ENCODE measurements at places on chromosomes 6 and 20. TPM values are rescaled to one million over a fixed set of nuclear protein-coding genes. Genes with fewer than 3 reads are reported as not detected.

Gene FAM217A
- not detected for total RNA-seq

Gene SLC44A4
- 1.5 TPM for total RNA-seq

Gene POU3F2
- not detected for total RNA-seq

Gene UST
- total RNA-seq = 21.5 TPM

DNA sequence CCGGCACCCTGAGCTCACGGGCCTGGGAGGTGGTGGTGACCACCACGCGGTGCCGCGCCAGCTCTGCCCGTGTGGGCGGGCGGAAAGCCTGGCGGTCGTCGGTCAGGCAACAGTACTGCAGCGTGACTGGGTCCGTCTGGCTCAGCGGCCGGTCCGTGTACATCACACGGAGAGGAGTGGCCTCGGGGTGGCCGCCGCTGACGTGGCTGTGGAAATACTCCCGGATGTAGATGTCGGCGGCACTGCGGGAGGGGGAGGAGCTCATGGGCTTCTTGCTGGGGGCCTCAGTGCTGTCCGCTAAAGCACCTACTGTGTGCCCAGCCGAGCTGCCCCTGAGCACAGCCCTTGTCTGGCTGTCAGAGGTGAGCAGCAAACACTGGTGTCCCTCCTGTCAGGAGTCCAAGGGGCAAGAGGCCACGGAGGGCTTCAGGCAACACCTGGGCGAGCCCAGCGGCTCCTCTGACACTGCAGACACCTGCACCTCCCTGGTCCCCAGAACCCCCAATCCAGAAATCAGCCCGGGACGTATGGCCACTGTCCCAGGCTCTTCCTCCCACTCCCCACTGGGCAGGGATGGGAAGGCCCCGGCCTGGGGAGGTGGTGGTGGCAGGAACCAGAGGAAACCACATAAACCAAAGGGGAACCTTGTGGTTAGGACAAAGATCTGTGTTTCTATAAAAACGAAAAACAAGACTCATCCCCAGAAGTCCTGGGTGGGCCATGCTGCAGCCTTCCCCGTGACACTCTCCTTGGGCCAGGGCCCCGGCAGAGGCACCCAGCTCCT lies 6.5 kb downstream of the HELZ2 start:
- H3K36me3 ChIP-seq = peaks cover 4% of the 10 kb centered on the region
- peak; percentile 78 for DNase-seq
- no peak overlapping the region for H3K4me3 ChIP-seq
- no peak overlapping the region for H3K27ac ChIP-seq
- H3K27me3 ChIP-seq = no peaks in the 10 kb centered on the region

DNA sequence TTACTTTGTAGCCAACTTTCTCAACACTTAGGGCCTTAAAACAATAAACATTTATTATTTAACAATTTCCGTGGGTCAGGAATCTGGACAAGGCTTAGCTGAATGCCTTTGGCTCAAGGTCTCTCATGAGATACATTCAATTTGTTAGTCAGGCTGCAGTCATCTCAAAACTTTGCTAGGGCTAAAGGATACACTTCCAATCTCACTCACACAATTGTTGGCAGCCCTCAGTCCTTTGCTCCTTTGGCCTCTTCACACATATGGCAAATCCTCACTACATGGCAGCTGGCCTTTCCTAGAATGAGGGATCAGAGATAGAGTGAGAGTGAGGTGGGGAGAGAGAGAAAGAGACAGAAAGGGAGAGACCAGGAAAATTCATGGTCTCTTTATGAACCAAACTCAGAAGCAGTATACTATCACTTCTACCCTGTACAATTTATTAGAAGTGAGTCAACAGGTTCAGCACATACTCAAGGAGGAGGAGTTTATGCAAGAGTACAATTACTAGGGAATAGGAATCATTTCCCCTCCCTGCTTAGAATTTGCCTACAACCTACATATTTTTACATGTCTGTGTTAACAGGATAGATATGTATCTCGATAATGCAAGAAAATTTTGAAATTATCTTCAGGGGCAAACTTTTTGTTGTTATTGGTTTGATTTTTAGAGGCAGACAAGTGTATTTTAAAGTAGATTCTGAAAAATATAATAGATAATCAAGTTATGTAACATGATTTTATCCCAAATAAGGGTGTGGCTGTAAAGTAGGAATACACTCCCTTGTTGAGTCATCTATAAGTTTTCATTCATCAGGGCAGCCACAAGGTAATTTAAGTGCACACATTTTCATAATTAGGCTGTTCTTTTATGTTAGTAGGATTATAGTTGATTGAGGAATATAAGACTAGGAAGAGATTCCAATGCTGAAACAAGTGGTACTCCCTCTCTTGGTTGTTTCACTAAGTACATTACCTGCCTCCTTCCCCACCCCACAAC lies 85.9 kb upstream of the HMGCLL1 start:
- H3K27ac ChIP-seq = no peak overlapping the region
- no peak for DNase-seq
- no peaks in the 10 kb centered on the region for H3K36me3 ChIP-seq
- H3K4me3 ChIP-seq = no peak overlapping the region
- no peaks in the 10 kb centered on the region for H3K4me1 ChIP-seq
- H3K27me3 ChIP-seq = no peaks in the 10 kb centered on the region
